ENCODE measurements at places on chromosomes 3 and 15.

- DNase-seq: no peak
These were observed 10.9 kb downstream of the ENTPD3 start for GRCh38 chr3:40397912-40398311.

DNA sequence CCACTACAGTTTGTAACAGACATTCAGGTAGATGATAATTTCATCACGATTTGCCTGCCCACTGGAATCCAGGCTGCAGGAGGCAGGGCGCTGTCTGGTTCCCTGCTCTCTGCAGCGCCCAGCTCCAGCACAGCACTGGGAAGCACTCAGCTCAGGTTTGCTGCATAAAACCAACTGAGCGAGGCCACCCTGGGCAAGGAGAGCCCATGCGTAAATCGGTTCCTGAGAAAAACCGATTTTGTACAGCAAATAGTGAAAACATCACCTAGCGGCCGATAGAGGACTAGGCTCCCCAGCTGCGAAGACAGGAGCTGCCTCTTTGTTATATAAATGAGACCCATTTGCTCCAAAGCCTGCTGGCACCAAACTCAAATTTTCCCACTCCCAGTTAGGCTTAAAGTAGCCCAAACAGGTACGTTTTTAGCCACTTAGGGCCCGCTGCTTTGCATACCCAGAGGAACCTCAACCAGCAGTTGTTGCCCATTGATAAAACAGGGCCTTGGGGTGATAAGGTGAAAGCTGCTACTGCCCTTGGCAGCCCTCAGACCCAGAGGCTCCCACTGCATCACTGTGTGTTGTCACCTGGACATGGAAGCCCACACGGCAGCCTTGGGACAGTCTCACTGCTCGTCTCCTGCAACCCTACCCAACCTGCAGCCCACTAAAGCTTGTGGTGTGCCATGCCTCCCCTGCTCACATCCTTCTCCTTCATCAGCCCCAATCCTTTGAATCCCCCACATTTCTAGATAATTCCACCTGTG is 47.5 kb downstream of the ALDH1L1 start:
- no peak for DNase-seq

- no peak for DNase-seq
These were observed 5.6 kb upstream of the MECOM start for GRCh38 chr3:169668957-169669741.

GRCh38 chr3:177596248-177596815 is 399.1 kb upstream of the TBL1XR1 start:
- DNase-seq: no peak

GRCh38 chr3:150132101-150132749 is 161.5 kb upstream of the PFN2 start:
- no peak for DNase-seq

GRCh38 chr15:96559631-96560030 is 229.1 kb downstream of the NR2F2 start:
- DNase-seq: no peak

DNA sequence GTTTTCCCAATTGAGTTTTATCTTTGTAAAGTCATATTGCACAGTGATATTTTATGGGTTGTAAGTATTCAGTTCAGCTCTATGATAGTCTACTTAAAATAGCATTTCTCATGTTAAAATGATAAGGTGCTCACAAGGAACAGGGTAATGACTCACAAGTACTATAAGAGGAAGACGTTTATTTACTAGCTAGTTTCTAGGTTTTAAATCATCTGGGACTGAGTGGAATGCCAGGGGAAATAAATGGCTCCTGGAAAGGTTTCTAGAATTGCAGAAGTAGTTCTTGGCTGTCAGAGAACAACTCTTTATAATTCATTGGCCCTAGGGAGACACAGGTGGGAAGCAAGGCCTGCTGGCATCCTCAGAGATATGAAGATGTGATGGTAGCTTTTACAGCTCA is 112.8 kb downstream of the CHDH start:
- DNase-seq: no peak

DNA sequence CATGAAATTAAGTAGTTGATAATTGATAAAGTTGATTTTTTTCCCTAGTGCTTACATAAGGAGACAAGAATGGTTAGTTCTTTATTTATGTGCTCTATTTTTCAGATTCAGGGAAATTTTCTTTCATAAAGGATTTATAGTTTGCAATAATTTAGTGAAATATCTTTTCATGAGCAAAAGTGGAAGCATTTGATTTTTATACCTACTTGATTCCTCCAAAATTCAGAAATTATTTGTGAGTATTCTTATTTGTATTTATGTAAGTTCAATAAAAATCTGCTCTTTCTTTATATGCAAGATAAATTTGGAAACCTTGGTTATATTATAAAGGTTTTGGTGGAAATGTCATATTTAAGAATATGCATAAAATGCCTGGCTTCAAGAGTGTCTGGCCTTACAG is 14.7 kb upstream of the SLCO2A1 start:
- DNase-seq: no peak

GRCh38 chr3:170469151-170470062 is 50.7 kb downstream of the CLDN11 start:
- DNase-seq: no peak

GRCh38 chr3:196365736-196366135 is 27.5 kb upstream of the TM4SF19 start:
- DNase-seq: no peak

DNA sequence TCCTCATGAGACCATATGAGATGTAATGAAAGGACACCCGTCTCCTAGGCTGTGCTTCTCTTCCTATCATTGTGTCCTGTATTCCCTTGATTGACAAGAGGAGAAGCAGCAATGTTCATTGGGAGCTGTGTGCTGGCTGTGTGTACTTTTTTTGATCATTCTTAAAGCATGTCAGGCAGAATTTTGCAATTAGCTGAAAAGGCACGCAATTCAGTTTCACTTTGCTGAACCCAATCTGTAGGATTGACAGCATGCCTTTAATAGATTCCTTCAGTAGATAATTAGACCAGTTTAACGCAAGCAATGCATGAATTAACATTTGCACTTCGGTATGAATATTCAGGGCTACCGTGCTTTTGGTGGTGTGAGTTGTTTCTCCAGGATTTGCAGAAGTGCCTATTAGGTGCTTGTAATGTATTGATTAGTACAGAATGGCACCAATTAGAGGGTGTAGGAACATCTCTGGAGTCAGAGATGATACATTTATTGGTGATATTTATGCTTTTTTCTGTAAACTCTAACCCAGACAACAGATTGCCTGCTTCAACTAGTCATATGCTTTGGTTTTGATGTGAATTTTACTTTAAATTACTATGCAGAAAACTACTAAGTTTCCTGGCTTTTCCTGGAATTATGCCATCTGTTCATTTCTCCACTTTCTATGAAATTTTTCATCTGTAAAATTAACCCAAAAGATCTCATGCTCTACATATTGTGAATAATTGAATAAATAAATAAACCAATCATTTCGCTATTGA is 114.3 kb downstream of the NSUN3 start:
- no peak for DNase-seq
